ENCODE measurements at places on chromosomes 3 and 15. TPM values are rescaled to one million over a fixed set of nuclear protein-coding genes. Genes with fewer than 3 reads are reported as not detected.
A peak's percentile ranks its signal among the peaks of the same experiment; 100 is the strongest.

- peak; percentile 54 for DNase-seq
These were observed at the start of gene PLOD2 for GRCh38 chr3:146160964-146161662. Gene PLOD2 (minus strand): TSS chr3:146161184. CDS start chr3:146160989, 195 bp downstream.

GRCh38 chr3:12307136-12307535 is 18.3 kb downstream of the PPARG start:
- DNase-seq = no peak

- no peak for DNase-seq
These were observed 21.9 kb downstream of the ATOSA start for GRCh38 chr15:52657338-52657737.

DNA sequence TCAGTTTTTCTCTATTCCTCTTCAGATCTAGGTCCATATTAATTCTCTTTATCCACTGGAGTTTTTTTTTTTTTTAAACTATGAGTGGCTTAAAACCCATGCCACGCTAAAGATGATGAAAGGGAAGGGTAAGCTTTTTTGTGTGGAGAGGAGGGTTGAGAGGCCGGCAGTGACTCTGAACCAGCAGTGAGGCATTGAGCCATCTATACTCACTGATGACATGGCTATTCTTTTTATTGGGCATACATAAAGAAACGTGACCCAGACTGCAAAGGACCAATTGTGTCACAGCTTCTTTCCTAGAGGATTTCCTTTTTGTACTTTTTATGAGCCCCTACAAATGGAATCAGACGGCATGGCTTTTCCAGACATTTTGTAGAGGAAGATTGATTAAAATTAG is 662.2 kb downstream of the AGBL1 start:
- no peak for DNase-seq

GRCh38 chr15:55221090-55222011 is 24.6 kb upstream of the RSL24D1 start:
- no peak for DNase-seq

DNA sequence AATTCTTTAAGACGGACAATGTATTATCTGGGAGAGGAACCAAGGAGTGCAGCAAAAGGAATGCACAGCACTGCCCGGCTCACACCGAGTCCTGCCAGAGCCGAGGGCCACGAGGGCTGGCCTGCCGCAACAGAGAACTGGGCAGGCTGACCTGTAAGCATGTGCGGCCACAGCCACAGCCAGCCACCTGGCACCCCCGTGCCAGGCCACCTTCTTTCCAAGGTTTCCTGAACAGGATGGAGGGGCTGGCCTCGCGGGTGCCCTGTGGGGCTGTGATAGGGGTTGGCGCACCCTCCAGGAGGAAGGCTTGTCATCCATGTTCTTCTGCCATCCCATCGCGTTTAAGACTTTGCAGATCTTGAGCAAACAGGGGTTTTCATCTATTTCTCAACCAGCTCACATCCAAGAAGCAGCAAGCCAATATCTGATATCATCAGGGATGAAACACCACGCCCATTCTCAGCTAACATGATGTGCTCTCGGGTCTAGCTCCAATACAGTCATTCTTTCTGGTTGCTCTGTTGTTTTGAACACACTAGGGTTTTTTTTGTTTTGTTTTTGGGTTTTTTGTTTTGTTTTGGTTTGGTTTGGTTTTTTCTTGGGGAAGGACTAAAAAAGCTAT is 10.2 kb downstream of the CA12 start:
- no peak for DNase-seq

DNA sequence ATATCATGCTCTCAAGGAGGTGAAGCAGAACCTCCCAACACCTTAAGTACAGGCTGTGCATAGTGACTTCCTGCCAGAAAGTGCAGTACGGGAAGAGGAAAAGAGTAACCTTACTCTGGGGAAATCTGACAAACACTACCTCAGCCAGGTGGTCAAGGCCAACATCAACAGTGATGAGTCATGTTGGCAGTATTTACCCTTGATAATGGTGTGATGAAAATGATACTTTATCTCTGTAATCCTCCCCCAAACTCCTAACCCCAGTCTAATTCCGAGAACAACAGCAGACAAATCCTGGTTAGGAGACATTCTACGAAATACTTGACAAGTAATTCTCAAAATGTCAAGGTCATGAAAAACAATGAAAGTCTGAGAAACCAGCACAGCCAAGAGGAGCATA is 26.5 kb downstream of the ANKDD1A start:
- DNase-seq = no peak

Gene CHRM5
- polyA plus RNA-seq = not detected

Gene CERS3
- not detected for polyA plus RNA-seq

GRCh38 chr15:49982584-49982983 is 136.4 kb downstream of the ATP8B4 start:
- no peak for DNase-seq

GRCh38 chr3:150371741-150372254 is 36.3 kb upstream of the TSC22D2 start:
- DNase-seq = no peak

- DNase-seq = no peak
These were observed 12.5 kb upstream of the CSPG4 start for GRCh38 chr15:75725006-75725718.

DNA sequence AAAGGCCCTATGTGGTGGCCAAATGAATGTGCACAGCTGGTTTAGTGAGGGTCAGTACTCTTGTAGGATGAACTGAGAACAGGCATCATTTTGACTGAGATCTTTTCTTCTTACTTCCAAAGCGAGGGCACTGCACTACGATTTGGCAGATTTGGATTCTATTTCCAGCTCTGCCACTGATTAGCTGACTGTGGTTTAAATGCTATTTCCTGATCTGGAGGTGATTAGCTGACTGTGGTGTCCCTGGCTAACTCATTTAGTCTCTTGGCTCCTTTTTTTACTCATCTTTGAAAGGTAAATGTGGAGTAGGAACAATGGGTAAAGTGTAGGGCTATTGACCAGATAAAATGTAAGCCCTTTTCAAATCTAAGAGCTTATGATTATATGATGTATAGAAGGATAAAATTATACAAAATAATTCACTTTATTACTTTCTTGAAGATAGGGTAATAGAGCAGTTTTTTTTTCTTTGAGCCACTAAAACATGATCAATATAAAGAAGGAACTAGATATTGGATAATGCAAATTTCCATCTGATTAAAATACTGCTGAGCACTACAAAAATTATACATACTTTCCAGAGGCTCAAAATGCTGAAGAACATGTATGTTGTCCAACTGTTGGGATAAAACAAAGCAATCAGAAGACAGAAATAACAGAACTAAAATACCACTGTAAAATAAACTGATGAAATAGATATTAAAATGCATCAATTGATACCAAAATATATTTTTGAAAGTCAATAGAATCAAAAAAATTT is 39.7 kb upstream of the PLOD2 start:
- no peak for DNase-seq

Gene SPTSSB
- 0.07 TPM for polyA plus RNA-seq

DNA sequence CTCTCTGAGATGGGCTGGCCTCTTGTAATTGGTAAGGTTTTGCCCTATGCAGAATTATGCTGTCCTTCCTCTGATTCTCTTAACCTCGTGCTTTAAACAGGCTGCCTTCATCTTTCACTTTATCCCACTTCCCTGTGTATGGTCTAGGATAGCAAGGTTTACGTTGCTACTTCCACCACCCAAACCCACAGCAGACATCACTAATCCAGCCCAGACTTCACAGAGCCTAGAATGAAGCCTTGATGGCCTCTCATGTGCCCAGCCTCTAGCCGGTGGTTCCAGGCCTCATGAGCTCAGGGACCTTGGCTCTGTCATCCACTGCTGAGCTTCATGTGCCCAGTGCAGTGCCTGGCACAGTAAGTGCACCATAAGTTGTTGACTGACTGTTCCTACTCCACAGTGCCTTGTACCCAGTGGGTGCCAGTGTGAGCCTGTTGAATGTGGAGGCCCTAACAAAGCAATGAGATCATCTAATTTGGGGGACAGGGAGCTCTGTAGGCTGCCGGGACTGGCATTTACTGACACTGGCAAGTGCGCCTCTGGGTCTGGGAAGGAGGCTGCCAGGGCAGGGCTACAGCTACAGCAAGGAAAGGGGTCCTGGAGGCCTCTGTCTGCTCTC is 12.5 kb downstream of the SLC6A6 start:
- DNase-seq = no peak

DNA sequence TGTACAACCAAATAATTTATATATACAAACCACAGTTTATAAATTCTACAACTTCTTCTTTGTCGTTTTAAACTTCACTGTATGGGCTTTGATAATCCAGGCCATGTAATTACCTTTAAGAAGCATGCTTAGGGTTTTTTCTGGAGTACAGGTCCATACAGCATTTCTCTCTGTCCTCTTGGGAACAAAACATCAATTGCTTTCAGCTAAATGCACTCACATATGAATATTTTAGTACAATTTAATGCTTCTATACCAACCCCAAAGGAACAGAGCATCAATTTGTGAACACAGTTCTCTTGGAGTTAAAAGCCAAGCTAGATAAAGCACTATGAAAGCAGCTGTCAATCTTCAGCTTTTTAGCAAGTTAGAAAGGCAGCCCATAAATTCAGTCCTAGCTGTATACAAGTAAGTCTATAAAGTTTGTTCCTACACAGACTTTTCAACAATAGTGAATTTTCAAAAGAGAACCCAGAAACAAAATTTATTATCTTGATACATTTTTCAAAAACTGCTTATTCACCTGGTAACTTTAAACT is 66.1 kb downstream of the ETFA start:
- DNase-seq = no peak

- no peak for DNase-seq
These were observed 10.8 kb downstream of the ESYT3 start for GRCh38 chr3:138445236-138445635.

GRCh38 chr3:71494212-71494611 is 89.3 kb downstream of the FOXP1 start:
- no peak for DNase-seq

Data from SK-N-SH (cell line).